ENCODE measurements at places on chromosomes 12 and 14. TPM values are rescaled to one million over a fixed set of nuclear protein-coding genes. Genes with fewer than 3 reads are reported as not detected.

DNA sequence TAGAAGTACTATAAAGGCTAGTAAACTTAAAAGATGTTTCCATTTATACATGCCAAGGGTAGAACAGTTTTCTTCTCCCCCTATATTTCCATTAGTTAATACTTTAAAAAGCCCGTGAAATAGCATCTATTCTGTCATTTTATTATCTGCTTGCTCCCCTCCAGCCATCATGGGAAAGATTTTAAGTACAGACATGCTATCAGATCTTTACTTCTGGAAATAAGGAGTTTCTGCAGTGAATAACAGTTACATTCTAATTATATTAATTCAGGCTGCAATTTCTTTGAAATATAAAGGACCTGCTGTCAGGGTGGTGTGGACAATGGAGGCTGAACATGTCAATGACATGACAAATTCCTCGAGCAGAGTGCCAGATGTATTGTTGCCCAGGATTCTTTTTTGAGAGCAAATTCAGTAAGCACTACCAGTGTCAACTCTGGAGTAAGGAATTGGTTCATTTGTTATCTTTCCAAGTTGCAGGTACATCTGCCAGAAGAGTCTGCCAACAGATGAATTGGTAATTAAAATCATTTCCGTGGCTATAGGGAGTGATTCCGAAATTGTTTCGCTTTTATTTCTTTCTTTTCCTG lies 151.3 kb downstream of the BTG1 start:
- no peak for DNase-seq

- DNase-seq: no peak
Measured at GRCh38 chr12:26112232-26112631, 12.6 kb downstream of the BHLHE41 start.

- DNase-seq: peak; percentile 81
Measured at GRCh38 chr14:103091041-103091882, 3.3 kb upstream of the EXOC3L4 start.

GRCh38 chr14:96202441-96203094 lies 2.1 kb upstream of the BDKRB2 start:
- DNase-seq: no peak

DNA sequence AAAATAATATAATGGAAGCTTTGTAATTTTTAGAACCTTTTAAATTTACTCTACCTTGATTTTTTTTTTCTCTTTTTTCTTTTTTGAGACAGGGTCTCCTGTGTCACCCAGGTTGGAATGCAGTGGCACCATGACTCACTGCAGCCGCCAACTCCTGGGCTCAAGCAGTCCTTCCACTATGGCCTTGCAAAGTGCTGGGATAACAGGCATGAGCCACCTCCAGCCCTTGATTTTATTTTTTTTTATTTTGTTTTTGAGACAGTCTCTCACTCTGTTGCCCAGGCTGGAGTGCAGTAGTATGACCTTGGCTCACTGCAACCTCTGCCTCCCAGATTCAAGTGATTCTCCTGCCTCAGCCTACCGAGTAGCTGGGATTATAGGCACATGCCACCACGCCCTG lies 65.3 kb upstream of the TRAF3 start:
- no peak for DNase-seq

DNA sequence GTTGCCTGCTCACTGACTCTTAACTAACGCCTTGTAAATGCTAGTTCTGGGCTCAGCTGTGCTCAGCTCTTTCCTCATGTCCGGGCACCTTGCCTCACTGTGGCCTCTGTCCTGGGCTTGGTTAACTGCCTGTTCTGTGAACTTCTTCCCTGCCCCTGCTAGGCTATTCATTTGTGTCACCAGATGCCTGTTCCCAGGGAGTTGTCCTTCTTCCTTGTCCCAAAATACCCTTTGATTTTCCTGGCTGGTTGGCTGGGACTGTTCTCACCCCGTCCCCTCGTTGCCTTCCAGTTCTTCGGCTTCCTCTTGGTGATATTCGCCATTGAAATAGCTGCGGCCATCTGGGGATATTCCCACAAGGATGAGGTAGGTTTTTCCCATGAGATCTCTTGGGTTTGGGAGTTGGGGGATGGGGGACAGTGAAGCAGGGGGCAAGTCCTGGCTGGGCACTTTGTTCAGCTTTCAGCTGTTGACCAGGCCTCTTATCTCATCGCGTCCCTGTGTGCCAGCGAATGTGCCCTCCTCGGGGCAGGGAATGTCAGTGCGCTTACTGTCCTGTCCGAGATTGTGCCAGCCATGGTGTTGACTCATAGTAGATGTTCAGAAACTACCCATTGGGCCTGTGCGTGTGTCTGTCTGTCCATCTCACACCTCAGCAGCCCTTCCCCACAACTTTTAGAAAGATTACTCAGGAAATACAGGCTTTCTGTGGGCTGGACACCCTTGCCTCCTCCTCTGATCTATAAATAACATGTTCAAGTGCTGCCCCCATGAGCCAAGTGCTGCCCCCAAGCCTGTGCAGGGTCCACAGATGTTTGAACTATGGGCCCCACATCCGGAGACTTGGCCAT lies 33.1 kb downstream of the CD9 start:
- no peak for DNase-seq

- DNase-seq: no peak
Measured at GRCh38 chr12:118346895-118347294, 25.8 kb downstream of the TAOK3 start.

GRCh38 chr14:76486251-76486743 lies 110.4 kb downstream of the ESRRB start:
- no peak for DNase-seq

DNA sequence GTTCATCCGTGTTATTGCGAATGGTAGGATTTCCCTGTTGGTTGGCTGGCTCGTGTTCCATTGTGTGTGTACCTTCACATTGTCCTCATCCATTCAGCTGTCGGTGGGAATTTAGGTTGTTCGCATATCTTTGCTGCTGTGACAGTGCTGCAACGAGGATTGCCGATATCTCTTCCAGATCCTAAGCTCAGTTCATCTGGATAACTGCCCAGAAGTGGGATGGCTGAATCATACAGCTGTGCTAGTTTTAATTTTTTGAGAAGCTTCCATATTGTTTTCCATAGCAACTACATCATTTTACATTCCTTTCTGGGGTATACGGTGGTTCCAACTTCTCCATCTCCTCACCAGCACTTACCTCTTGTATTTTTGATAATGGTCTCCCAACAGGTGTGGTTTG lies 292.8 kb upstream of the SFSWAP start:
- DNase-seq: no peak

DNA sequence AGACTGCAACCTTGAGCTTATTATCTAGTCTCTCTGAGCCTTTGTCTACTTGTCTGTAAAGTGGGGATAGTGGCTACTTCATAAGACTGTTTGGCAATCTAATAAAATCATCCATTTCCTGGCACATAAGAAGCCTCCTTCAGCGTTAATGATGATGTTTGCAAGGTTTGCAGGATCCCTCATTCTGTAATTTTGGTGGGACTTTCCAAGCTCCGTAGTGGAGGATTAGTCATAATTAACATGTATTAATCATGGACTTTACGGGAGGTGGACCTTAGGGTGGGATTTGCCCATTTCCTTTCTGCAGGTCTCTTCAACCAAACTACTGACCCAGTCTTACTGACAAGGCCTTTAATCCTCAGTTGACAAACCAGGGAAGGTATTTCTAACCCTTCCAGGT lies 66.2 kb downstream of the NTF3 start:
- no peak for DNase-seq

- DNase-seq: no peak
Measured at GRCh38 chr14:95504135-95505029, 12.1 kb downstream of the SYNE3 start.

- DNase-seq: no peak
Measured at GRCh38 chr12:51915003-51915625, 7.8 kb downstream of the ACVRL1 start.

GRCh38 chr14:71478542-71478941 lies 453.7 kb upstream of the RGS6 start:
- peak; percentile 16 for DNase-seq

GRCh38 chr12:88145567-88146505 lies 3.7 kb downstream of the TMTC3 start:
- no peak for DNase-seq

DNA sequence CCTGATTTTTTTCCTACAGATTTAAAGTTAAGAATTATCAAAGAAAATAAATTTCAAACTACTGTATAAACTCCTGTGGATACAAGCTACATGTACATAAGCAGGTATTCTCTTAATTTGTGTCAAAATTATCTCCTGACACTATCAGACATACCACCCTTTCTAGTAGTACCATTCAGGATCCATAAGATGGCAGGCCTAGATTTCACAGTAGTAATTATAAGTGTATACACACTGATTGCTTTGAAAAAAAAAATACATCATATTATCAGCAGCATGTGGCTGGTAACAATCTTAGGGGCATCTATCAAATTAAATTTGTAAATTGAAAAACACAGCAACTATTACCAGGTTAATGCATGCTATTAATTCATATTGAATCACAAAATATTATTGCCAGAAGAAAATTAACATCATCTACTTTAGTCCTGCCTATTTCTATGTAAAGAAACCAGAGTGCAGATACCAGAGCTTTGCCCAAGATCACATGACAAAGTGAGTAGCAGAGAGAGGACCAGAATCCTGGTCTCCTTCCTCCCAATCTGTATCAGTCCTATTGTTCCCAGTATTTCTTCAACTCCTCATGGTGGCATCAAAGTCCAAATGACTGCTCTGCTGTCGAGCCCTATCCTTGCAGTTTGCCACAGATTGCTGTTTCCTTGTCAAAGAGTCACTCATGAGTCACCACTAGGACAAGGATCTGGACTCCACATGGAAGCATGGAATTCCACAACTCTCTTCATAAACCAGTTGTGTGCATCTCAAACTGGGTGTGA lies 27.7 kb upstream of the CALM1 start:
- DNase-seq: no peak

DNA sequence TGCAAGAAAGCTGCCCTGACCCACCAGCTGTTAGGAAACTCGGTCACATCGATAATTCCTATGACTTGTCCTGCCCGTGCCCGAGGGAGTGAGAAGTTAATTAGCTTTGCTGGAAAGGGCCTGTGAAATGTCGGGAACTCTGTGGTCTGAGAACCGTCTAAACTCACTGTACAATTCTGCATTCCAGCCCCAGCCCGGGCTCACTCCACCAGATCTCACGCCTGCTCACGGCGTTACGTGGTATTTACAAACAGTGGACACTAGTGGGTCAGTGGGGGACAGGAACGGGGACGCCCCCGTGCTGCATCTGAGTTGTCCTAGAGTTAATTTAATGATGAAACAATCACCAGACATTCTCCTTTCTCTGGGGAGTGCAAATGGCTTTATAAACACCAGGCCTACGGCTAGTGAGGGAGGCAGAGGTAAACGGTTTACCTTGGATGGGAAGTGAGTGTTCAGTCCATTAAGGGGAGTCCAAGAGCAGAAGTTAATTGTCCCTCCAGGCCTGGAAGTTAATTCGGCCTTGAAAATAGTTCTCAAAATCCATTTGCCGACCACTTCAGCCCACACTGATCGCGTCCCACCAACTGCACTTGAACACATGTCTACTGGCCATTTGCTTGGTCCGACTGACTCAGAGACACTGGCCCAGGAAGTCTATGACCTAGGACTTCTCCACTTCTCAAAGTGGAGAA lies 93.5 kb upstream of the MED13L start:
- DNase-seq: no peak

GRCh38 chr12:52416795-52417194 lies 10.7 kb upstream of the KRT82 start:
- no peak for DNase-seq

DNA sequence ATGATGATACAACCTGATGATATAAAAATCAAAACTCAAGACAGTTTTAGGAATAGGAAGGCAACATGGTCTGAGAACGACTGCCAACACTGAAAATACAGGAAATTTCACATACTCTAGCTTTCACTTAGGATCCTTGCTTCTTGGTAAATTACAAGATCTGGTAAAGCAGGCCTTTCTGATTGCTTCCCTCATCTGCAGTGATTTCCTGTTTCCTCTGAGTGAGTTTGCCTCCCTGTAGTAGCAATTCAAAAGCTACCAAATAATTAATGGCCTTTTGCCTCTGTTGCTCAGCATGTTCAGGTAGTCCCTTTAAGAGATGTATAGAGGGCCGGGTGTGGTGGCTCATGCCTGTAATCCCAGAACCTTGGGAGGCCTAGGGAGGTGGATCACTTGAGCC lies 2.0 kb upstream of the IRAK3 start:
- peak; percentile 43 for DNase-seq

DNA sequence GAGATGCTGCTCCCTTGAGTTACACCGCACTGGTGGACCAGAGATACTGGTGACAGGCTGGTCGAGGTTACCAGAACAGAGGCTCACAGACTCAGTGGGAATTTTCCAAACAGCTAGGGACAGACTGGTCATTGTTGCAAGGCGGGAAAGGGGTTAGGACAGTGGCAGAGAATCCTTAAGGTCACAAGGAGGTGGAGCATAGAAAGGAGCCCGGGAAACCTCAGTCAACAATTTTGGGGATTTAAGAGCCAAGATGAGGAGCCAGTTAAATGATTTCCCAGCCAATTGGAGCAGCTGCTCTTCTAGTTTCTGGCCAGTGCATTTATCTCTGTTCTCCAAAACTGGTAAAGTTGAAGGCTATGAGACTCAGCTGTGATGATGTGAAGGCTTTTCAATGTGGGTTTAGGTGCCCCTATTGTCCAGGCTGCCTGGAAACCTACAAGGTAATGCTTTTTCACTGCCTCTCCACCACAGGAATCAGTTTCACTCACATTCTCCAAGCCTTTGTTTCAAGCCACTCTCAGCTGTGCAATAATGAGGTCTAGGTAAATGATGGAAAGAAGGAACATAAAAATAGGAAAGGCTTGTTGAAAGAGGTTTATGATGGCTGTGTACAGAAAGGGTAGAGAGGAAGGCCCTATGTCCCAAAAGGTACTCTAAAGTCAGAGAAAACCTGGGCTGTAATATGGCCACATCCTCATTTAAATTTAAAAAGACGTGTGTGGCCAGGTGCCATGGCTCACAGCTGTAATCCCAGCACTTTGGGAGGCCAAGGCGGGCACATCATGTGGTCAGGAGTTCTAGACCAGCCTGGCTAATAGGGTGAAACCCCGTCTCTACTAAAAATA lies 7.0 kb upstream of the TNS2 start:
- no peak for DNase-seq

Gene PPP1R36
- total RNA-seq: not detected

Gene SLCO1A2
- total RNA-seq: under 0.01 TPM

Gene POMT2
- total RNA-seq: 7.0 TPM

Gene SART3
- total RNA-seq: 51.7 TPM

Gene CLEC4C
- under 0.01 TPM for total RNA-seq

Gene RNASE2
- total RNA-seq: 11.6 TPM

Gene HNRNPC
- 273 TPM for total RNA-seq

Gene ITGB7
- 17.0 TPM for total RNA-seq

Gene CCDC198
- total RNA-seq: not detected

Gene STON2
- 74.6 TPM for total RNA-seq

Data from hematopoietic multipotent progenitor cell (in vitro differentiated cells).